ENCODE measurements at places on chromosomes 16 and 17.

DNA sequence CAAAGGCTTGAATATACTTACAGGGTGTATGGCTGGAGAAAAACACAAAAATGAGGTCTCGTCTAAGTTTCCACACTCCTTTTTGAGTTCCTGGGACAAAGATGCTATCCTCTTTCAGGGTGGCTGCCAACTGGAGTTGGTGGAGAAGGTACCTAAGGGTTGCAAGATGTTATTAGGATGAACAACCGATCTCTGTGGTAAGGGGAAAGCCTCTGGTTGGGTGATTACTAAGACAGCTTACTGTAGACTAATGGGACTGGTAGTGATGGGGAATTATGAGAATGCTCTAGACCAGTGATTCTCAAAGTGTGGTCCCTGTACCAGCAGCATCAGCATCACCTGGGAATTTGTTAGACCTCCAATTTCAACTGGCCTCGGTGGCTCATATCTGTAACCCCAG is 6.0 kb downstream of the ADAT1 start:
- DNase-seq, result no peak

- no peak for DNase-seq
Observed at GRCh38 chr16:55015181-55015913, 84.7 kb downstream of the IRX5 start.

DNA sequence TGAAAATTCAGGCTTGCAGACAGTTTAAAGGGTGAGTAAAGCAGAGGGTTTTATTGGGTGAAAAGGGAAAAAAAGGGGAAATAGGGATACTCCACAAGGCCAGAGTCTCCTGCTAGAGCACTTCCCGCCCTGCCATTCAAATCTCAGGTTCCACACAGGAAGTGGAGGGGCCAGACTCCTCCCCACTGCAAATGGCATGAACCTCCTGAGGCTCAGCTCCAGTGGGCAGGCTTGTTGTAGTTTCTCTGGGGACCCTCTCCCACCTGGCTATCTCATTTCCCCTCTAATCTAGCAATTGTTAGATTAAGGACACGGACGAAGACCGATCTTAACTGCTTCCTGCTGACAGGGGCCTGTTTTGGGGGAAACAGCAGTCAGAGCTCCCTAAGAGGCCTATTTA is 43.4 kb downstream of the TAOK1 start:
- no peak for DNase-seq

DNA sequence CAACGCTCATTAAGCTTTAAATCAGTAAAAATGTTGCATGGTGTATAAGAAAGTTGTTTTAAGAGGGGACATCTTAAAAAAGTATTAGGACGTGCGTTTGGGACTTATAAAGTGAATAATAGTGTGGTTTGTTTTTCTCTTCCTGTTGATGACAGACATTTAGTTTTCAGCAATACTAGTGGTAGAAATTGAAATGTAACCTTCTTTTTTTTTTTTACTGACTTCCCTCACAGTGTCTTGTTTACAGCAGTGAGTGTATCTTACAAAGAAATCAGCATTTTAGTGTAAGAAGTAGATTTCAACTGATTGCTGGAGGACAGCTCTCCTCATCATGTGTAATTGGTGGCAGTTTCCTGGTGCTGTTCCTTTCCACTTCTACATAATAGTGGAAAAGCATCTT is 39.6 kb downstream of the CYLD start:
- no peak for DNase-seq

- DNase-seq, result no peak
Observed at GRCh38 chr17:1724869-1725641, 551 bp downstream of the WDR81 start.

DNA sequence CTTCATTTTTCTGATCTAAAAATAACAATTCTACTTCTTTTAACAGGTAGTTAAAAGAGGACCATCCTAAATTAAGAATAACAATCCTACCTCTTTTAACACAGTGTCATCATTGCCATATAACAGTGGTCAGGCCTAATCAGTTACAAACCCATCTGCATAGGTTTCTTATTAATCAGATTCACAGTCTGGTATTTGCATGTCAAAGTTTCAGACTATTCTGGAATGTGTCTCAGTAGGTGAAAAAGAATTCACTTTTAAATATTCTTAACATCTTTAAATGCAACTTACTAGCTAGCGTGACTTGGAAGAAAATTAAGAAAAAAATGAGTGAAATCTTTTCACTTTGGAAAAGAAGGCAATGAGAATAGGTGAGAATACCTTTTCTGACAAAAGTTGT is 6.8 kb upstream of the KRT12 start:
- DNase-seq, result no peak

- DNase-seq, result no peak
Observed at GRCh38 chr16:61834082-61834481, 202.2 kb downstream of the CDH8 start.

- no peak for DNase-seq
Observed at GRCh38 chr17:60851181-60851580, 173.5 kb downstream of the BCAS3 start.

DNA sequence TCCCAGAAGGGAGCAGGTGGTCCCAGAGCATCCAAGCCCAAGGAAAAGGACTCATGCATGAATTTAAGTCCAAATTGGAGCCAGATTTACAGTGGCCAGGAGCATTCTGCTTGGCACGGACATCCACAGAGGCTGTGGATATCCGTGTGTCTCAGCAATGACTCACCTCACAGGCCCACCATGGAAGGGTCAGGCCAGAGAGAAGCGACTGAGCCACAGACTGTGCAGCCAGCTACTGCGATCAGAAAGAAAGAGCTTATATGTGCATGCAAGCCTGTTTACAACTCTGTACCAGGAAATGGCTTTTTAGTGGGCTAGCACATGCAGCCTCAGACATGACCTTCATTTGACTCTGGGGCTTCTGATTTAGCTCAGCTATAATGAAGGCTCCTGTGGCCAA is 231.0 kb downstream of the C16orf95 start:
- no peak for DNase-seq

DNA sequence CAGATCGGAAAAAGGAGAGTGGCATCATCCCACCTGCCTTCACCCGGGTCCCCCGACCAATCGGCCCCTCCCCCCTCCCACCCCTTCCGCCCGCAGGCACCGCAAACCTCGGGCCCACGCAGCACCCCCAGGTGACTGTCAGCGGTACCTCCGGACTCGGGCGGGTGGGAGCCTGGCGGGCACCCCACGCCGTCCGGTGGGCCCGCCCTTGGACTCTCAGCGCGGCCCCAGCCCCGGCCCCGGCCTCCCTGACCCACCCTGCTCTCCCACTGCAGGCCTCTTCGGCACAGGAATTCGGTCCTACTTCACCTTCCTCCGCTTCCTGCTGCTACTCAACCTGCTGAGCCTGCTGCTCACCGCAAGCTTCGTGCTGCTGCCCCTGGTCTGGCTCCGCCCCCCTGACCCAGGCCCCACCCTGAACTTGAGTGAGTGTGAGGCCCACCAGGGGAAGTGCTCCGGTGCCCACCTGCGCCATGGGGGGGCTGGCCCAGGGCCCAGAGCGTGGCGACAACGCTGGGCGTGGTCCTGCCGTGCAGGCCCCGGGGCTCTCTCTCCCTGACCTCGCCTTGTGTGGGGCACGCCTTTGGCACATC is 1.6 kb downstream of the TMC8 start:
- no peak for DNase-seq

DNA sequence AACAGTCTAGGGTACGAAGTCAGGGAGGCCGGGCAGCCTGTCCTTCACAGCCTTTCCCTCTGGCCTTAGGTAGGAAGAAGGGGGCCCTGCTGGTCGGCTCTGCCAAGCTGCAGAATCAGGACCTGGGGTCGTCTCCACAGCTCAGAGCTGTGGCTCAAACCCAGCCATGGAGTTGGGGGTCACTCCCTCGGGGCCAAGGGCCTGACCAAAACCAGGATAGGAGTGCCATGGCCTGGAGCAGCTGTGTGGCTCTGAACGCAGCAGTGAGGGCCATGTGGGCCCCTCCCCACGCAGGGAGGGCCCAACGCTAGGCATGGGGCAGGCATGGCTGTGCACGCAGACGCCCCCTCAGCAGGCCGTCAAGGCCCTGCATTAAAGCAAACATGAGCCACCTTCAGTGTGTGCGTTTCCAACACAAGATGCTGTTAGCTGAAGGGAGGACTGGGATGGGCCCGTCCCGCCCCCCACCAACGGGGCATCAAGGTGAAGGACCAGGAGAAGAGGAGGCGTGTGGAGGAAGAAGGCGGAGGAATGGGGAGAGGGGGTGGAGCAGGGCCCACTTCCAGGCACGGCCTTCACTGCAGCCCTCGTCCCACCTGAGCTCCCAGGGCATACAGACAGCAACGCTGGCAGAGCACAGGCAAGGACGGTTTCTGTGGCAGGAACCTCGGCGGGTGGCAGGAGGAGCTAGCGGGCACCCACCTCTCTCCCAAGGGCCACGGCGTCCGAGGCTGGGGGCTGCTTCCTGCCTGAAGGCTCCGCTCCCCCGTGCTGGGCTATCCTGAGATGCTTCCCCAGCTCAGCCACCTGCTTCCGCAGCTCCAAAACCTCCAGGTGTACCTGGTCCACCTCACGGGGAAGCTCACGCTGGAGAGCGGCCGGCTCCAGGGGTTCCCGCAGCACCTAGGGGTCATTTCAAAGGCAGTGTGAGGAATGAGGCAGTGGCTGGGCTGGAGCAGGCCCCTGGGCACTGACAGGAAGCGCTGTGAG is 55.3 kb downstream of the CCDC57 start:
- no peak for DNase-seq

DNA sequence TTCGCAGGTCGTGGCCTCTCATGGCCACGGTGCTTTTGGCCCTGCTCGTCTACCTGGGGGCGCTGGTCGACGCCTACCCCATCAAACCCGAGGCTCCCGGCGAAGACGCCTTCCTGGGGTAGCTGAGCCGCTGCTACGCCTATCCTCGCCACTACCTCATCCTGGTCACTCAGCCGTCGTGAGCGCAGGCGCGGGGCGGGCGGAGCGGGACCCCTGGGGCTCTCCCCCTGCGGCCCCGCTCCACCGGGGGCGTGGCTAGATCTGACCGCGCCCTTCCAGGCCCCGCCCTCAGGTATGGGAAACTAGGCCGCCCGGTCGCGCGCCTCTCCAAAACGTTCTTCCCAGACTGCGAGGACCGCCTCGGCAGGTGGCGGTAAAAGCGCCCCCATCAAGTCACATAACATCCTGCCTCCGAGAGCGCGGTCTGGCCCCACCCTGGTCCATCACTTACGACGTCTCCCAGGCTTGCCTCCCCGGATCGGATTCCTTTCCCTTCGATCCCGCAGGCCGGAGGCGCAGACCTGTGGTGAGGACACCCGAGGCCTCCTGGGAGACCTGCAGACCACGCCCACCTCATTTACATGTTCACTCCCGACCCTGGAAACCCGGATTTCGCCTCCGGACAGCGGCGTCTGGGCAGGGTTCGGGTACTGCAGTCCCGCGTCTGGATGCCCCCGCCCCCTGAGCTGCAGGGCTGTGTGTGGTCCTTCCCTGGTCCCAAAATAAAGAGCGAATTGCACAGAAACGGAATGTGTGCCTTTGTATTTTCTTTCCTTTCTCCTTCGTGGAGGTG is 91.5 kb upstream of the TMEM97 start:
- peak; percentile 93 for DNase-seq

- no peak for DNase-seq
Observed at GRCh38 chr16:49884033-49885015, 28.4 kb upstream of the ZNF423 start.

GRCh38 chr17:81509972-81510784 is 2.4 kb downstream of the ACTG1 start:
- DNase-seq, result no peak

- DNase-seq, result no peak
Observed at GRCh38 chr17:68560966-68561720, 40.0 kb downstream of the FAM20A start.

DNA sequence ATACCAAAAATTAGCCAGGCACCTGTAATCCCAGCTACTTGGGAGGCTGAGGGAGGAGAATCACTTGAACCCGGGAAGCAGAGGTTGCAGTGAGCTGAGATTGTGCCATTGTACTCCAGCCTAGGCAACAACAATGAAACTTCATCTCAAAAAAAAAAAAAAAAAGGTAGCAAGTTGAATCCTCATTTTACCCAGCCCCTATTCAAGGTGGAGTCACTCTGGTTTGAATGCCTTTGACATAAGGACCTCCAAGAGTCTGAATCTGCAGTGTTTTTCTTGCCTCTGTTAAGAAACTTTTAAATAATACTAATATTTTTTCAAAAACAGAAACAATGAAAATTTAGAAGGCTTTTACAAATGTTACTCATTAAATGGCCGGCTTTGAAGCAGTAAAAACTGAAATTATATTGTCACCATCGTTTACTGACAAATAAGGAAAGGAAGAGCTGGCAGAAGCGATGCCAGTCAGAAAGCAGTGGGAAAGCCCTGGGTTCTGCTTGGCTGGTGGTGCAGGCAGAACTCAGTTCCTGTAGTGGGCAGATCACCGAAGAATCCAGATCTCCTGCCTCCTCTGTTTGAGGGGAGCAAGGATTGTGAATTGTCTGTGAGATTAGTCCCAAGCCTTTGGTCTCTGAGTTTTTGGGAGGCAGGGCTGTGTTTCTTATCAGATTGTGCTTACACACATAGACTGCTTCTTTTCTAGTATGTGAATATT is 99.7 kb upstream of the HAS3 start:
- no peak for DNase-seq

DNA sequence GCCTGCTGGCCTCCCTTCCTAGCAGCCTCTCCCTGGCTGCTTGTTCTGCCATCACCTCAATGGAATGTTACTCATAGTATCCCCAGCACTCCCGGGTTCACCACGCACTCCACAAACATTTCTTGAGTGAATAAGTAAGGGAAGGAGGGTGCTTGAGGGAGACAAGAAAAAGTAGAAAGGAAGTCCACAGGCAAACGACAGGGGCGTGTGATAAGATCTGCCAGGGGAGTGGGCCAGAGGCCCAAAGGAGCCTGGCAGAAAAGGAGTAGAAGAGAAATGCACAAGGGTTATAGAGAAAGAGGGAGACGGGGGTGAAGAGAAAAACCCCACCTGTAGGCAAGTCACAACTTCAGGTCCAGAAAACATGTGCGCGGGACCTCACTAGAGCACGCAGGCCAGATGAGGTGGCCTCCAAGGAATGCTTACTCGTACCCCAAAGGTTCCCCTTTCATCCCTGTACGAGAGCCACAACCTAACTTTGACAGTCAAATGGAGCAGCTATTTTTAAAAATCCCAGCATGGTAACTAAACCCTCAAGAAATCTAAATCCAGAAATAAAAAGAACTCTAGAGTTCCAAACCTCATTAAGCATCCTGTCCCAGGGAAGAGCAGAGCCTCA is 6.6 kb downstream of the ZDHHC7 start:
- DNase-seq, result peak; percentile 71

GRCh38 chr17:61584266-61584665 is 6.8 kb downstream of the NACA2 start:
- no peak for DNase-seq

DNA sequence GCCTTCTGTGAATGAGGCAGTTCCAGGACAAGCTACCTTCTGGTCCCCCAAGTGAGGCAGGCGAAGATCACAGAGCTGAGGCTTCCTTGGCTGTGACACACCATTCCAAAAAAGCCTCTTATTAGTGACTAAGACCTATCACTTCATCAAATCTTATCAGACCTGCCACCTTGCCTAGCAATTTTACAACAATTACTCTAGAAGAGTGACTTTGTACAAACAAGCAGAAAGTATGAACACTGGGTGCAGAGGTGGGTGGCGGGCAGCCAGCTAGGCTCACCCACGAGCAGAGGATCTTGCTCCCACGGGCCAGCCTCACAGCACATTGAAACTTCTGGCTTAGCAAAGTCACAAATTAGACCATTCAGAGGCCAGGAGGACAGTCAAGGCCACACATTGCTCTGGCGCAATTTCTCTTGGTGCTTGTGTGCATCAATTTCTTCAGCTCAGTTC is 2.2 kb upstream of the ICAM2 start:
- DNase-seq, result no peak

Data from A549 (cell line).